ENCODE measurements at places on chromosomes 5 and 9. TPM values are rescaled to one million over a fixed set of nuclear protein-coding genes. Genes with fewer than 3 reads are reported as not detected.

GRCh38 chr5:118988866-118989180 is 476 bp upstream of the DTWD2 start:
- no peak for DNase-seq

DNA sequence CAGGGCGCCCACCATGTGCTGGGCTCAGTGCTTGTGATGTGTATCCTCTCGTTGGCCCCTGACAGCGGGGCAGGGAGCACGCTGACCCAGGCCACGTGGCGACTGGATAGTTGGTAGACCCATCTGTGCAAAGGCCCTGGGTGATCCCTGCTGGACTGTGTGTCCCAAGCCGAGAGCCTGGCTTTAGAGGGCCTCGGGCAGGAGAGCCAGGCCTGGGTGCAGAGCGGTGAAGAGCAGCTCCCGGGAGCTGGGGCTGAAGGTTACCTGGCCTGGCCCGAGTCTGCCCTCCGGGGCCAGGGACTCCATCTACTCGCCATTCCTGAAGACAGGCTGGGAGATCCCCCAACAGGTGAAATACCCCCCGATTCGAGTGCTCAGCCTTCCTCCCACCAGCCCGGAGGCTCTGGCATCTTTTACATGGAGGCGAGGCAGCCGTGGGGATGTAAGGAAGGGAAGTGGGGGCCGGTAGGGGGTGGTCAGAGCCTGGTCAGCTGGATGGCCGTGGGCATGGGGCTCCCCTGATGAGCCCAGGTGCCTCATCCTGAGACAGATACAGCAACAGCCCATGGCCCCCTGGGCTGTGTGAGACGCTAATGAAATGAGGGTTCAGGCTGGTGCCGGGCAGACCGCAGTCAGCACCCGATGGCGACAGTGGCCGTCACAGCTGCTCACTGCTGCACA is 19.0 kb downstream of the NCS1 start:
- no peak for DNase-seq

DNA sequence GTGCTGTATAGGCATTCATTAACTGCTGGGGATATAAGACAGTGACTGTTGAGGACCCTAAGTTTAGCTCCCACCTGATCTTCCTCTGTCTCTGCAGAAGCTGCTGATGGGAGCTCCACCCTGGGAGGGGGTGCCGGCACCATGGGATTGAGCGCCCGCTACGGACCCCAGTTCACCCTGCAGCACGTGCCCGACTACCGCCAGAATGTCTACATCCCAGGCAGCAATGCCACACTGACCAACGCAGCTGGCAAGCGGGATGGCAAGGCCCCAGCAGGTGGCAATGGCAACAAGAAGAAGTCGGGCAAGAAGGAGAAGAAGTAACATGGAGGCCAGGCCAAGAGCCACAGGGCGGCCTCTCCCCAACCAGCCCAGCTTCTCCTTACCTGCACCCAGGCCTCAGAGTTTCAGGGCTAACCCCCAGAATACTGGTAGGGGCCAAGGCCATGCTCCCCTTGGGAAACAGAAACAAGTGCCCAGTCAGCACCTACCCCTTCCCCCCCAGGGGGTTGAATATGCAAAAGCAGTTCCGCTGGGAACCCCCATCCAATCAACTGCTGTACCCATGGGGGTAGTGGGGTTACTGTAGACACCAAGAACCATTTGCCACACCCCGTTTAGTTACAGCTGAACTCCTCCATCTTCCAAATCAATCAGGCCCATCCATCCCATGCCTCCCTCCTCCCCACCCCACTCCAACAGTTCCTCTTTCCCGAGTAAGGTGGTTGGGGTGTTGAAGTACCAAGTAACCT is 22.1 kb downstream of the PCDHGC5 start:
- DNase-seq, result no peak

DNA sequence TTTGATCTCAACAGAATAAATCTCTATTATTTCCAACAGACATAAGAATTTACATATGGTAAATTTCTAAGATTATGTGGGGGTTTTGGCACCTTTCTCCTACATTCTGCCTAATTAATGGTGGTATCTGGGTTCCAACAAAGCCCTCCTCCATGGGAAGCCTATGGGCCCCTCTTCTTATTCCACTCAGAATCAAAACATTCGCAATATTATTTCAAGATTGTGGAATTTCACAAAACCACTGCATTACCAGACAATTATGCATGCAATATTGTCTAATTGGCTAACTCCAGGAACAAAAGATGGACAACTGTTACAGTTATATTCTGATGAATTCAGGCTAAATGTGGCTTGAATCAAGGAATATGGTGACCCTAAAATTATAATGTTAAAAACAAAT is 434.0 kb downstream of the NFIB start:
- DNase-seq, result no peak

DNA sequence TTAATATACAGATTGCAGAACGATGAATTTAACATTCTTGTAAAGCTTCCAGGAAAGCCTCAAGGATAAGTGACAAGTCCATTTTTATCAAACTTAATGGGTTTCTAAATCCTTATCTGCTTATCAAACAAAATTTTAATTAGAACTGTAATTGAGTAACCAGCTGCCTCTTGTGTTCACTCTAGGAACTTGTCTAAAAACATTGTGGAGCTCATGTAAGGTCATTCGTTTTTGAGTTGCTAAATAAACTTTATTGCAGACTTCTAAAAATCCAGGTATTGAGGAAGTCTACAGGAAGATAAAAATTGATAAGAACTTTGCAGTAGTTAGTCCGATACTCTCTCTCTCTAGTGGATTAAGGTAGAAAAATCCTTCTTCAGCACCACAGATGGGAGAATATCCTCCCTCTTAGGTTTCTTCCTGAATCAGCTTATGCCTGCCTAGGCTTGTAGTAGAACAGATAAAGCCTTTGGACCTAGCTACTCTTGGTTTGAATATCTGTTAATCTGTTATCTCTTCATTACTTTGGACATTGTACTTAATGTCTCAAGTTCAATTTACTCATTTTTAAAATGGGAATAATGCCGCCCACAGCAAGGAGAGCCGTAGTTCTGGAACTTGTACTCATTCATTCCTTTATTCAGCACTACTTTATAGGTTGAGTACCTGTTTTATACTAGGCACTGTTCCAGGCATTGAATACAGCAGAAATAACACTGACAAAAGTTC is 60.0 kb upstream of the DHFR start:
- DNase-seq, result no peak

GRCh38 chr5:87605663-87606062 is 192.9 kb upstream of the CCNH start:
- DNase-seq, result no peak

Gene PALM2AKAP2
- total RNA-seq, result not detected

GRCh38 chr5:53681079-53681478 is 120.6 kb downstream of the NDUFS4 start:
- DNase-seq, result no peak

DNA sequence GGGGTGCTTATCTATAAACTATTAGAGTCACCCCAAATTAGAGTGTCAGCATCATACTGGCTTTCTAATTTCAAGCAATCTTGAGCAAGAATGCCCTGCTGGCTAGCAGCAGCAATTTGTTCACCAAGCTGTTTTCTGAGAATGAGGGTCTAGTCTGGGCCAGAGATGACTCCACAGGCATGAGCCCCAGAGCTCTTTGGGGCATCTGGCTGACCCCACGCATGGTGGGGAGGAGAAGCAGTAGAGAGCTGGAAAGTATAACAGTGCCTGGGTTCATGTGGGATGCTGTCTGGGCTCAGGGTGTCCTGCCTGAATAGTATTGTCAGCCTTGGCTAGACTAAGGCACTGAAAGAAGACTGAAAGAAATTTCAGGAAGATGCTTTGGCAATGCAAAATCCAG is 64.9 kb downstream of the C6 start:
- DNase-seq, result no peak
